ENCODE measurements at places on chromosomes 7 and 10. TPM values are rescaled to one million over a fixed set of nuclear protein-coding genes. Genes with fewer than 3 reads are reported as not detected.

CRPPA gene
- 0.74 TPM for total RNA-seq

OR2A7 gene
- 0.84 TPM for total RNA-seq

RPEL1 gene
- total RNA-seq = not detected

CTAGE15 gene
- not detected for total RNA-seq

NKX6-2 gene
- total RNA-seq = not detected

CRHR2 gene
- total RNA-seq = not detected

OR13A1 gene
- total RNA-seq = not detected

TRIM74 gene
- under 0.01 TPM for total RNA-seq

ZNF775 gene
- total RNA-seq = 7.4 TPM

CLDN3 gene
- not detected for total RNA-seq

BLOC1S2 gene
- 24.0 TPM for total RNA-seq

VPS37D gene
- 1.8 TPM for total RNA-seq

HOXA5 gene
- 30.6 TPM for total RNA-seq

NODAL gene
- total RNA-seq = not detected

INPP5F gene
- 16.6 TPM for total RNA-seq

RNF133 gene
- total RNA-seq = not detected

TSPAN13 gene
- 7.2 TPM for total RNA-seq

ZNF736 gene
- 1.9 TPM for total RNA-seq

FAM25C gene
- not detected for total RNA-seq

ZNF365 gene
- total RNA-seq = 0.84 TPM

PCDH15 gene
- not detected for total RNA-seq

AGAP5 gene
- 2.5 TPM for total RNA-seq

GNG11 gene
- 15.8 TPM for total RNA-seq

NPC1L1 gene
- not detected for total RNA-seq

MALSU1 gene
- 92.0 TPM for total RNA-seq

XRCC2 gene
- 3.1 TPM for total RNA-seq

STEAP1B gene
- total RNA-seq = 23.0 TPM

ECHDC3 gene
- total RNA-seq = 29.8 TPM

C10orf105 gene
- total RNA-seq = not detected

CDNF gene
- total RNA-seq = 0.34 TPM

ZNF804B gene
- total RNA-seq = not detected

PRPS1L1 gene
- total RNA-seq = not detected

ZMIZ1 gene
- 18.7 TPM for total RNA-seq

MRLN gene
- not detected for total RNA-seq

AKR1C4 gene
- not detected for total RNA-seq

DYNC1I1 gene
- total RNA-seq = 0.34 TPM

PNLIPRP3 gene
- not detected for total RNA-seq

TRIL gene
- total RNA-seq = 0.84 TPM

PLXDC2 gene
- 4.9 TPM for total RNA-seq

ASZ1 gene
- total RNA-seq = not detected

IKZF1 gene
- total RNA-seq = not detected

SORBS1 gene
- 0.34 TPM for total RNA-seq

ACBD7 gene
- total RNA-seq = 3.9 TPM

HOXA11 gene
- total RNA-seq = not detected

MAD1L1 gene
- 51.6 TPM for total RNA-seq

AMPH gene
- total RNA-seq = 1.9 TPM

ANKRD30A gene
- total RNA-seq = not detected

SLC35G1 gene
- total RNA-seq = 2.5 TPM

FAM53B gene
- 10.7 TPM for total RNA-seq

MYOZ1 gene
- total RNA-seq = 0.15 TPM
